ENCODE measurements at places on chromosomes 11 and 22. TPM values are rescaled to one million over a fixed set of nuclear protein-coding genes. Genes with fewer than 3 reads are reported as not detected.

The KCNJ1 gene
- total RNA-seq, result 0.08 TPM

The ADM2 gene
- 13.8 TPM for total RNA-seq

The MAPK8IP1 gene
- total RNA-seq, result 2.4 TPM

The IGF2 gene
- 1.0 TPM for total RNA-seq

The CHRDL2 gene
- not detected for total RNA-seq

The USH1C gene
- not detected for total RNA-seq

The OTOG gene
- total RNA-seq, result not detected

The MPEG1 gene
- not detected for total RNA-seq

Measured in hair follicular keratinocyte (primary cell).